Trophoblast cell (in vitro differentiated cells and primary cell): ENCODE measurements at places on chromosomes 3 and 15.

- H3K36me3 ChIP-seq = no peaks in the 10 kb centered on the region
- H3K4me3 ChIP-seq = no peak overlapping the region
- H3K27ac ChIP-seq = no peak overlapping the region
- no peaks in the 10 kb centered on the region for H3K27me3 ChIP-seq
- no peak for DNase-seq
Observed at GRCh38 chr3:184666442-184666841, 45.4 kb downstream of the MAGEF1 start.

DNA sequence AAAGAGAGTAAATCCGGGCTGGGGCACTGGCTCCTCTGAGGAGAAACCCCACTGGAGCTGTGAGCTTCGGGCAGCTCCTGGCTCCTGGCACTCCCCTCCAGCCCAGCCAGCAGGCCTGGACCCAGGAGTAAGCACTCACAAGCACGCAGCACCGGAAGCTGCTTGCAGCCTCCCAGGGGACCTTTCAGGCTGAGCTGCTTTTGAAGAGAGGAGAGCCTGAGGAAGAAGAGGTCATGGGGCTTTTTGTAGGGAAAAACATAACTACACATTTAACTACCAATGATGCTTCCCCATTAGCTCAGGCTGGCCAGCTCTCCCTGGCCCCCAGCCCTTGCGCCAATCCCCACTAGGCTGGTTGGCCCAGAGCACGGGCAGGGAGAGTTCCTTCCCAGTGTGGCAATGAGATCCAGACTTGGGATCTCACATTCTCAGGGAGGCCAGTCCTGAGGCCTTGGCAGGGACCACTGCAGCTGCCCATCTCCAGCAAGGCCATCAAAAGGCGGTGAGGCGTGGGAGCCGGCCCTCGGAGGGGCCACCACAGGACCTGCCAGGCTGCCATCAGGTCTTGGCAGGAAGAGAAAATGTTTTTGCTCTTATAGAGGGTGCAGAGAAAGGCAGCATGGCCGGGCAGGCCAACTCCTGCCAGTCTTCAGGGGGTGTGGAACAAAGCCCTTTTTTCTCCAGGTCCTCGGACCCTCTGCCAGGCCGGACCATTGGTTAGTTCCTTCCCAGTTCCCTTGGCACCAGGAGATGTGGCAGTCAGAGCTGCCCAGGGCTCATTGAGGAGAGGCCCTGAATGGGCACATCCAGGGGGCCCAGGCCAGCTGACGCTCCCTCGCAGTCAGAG lies 41.5 kb upstream of the MFGE8 start:
- H3K27ac ChIP-seq = no peak overlapping the region
- no peaks in the 10 kb centered on the region for H3K36me3 ChIP-seq
- H3K4me3 ChIP-seq = no peak overlapping the region
- DNase-seq = no peak
- no peaks in the 10 kb centered on the region for H3K27me3 ChIP-seq

DNA sequence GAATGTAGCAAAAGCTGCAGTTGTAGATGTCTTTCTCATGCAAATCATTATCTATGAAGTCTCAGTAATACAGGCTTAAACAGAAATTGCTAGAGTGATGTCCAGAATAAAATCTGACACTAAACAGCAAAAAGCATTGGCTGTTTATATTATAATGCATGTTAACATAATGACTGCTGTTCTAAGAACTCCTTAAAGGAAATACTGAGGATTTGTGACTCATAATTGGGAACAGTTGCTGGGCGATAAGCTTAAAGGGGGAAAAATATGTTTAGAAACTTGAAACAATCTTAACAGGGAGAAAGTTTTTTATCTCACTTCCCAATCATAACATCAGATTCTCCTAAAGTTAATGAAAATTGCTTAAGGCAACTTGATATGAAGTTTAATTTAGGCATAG lies 17.5 kb downstream of the TIPARP start:
- no peak overlapping the region for H3K4me3 ChIP-seq
- no peaks in the 10 kb centered on the region for H3K27me3 ChIP-seq
- DNase-seq = no peak
- H3K27ac ChIP-seq = no peak overlapping the region
- H3K36me3 ChIP-seq = peaks cover 3% of the 10 kb centered on the region

- H3K36me3 ChIP-seq = no peaks in the 10 kb centered on the region
- H3K4me3 ChIP-seq = no peak overlapping the region
- H3K27ac ChIP-seq = no peak overlapping the region
Observed at GRCh38 chr3:14511623-14512280, 28.4 kb downstream of the GRIP2 start.

GRCh38 chr3:178987745-178988144 lies 83.9 kb downstream of the ZMAT3 start:
- no peaks in the 10 kb centered on the region for H3K4me1 ChIP-seq
- no peaks in the 10 kb centered on the region for H3K36me3 ChIP-seq
- DNase-seq = no peak
- no peak overlapping the region for H3K4me3 ChIP-seq
- no peak overlapping the region for H3K27ac ChIP-seq

DNA sequence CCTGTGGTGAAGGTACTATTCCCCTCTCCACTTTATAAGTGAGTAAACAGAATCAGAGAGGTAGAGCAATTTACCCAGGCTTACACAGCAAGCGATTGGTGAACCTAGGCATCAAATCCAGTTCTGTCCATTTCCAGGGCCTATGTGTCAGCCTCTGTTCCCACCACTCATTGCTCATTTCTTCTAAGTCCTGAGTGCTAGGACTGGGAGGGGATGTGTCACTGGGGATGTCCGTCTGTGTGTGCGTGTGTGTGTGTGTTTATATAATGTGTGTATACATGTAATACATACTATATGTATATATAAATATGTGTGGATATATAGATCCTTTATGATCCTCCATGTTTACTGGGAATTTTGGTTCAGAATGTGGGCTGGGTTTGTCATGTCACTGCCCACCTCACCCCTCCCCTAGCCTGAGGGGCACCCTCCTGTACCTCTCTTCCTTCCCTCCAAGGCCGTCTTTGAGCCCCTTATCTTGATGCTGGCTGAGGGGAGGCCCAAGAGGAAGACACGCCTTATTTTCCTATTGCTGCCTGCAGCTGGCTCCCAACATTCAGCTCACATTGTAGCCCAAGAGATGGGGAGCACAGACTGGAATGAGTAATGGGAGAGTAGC lies 2.1 kb downstream of the TMEM43 start:
- no peak for DNase-seq
- peaks cover 17% of the 10 kb centered on the region for H3K4me1 ChIP-seq
- no peaks in the 10 kb centered on the region for H3K27me3 ChIP-seq
- peaks cover 24% of the 10 kb centered on the region for H3K36me3 ChIP-seq

DNA sequence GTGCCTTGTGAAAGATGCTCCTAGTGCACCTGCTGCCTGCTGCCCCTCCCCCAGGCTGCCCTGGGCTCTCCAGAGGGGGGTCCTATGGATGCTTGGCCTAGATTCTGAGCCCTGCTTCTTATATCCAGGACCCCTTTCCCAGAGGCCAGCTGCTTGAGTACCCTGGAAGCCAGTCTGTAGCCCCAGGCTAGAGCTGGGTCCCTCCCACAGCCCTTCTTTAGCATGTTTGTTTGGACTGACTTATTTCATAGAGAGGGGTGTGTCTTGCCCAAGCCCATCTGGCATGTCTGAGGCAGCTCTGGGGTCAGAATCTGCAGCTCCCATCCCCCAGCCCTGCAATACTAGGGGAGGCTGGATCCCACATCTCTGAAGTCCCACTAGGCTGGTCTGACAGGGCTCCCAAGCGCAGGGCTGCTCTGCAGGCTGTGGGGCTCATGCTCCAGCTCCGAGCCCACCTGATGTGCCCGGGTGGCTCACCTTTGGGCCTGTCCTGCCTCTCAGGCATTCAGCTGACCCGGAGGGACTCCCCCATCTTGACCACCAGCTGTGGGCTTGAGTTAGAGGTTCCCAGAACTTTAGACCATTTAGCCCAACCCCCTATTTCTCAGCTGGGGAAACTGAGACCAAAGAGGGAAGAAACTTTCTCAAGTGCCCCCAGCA lies 3.1 kb downstream of the CHRNB4 start:
- peaks cover 5% of the 10 kb centered on the region for H3K4me1 ChIP-seq
- H3K27me3 ChIP-seq = peaks cover 8% of the 10 kb centered on the region
- no peak for DNase-seq
- H3K36me3 ChIP-seq = no peaks in the 10 kb centered on the region
- H3K4me3 ChIP-seq = no peak overlapping the region

DNA sequence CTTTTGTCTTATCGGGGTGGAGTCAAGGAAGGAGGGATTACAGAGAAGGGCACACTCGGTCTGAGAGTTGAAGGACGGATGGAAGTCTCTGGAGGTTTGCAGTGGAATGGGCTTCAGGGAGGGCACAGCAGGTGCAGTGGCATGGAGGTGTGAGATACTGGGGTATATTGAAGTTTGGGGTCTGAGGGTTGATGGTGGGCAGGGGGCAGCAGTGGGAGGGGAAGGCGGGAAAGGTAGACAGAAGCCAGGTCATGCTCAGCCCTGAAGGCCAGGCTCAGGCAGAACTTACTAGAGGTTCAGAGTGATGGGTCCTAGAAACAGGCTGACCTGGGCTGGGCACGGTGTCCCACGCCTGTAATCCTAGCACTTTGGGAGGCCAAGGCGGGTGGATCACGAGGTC lies 52.7 kb downstream of the HRH1 start:
- peaks cover 3% of the 10 kb centered on the region for H3K4me1 ChIP-seq
- no peak for DNase-seq
- no peaks in the 10 kb centered on the region for H3K36me3 ChIP-seq
- H3K27me3 ChIP-seq = no peaks in the 10 kb centered on the region
- H3K27ac ChIP-seq = no peak overlapping the region

DNA sequence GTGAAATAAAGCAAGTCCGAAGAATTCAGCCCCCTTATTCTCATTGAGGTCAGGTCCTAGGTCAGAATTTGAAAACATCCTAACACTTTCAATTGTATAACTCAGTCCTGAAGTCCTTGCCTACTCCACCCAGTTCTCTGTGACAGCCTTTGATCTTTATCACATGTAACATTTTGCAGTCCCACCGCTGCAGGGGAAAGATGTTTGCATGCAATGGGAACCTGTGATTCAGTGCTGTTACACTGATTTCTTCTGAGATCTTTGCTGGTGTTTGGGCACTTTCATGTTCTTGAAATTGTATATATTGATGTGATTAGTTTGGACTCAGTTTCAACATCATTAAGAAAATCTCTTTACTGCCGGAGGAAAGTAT lies 18.0 kb upstream of the SECISBP2L start:
- H3K4me1 ChIP-seq = peaks cover 39% of the 10 kb centered on the region
- no peaks in the 10 kb centered on the region for H3K36me3 ChIP-seq
- no peak for DNase-seq
- peak overlapping the region; percentile 71 for H3K27ac ChIP-seq
- no peaks in the 10 kb centered on the region for H3K27me3 ChIP-seq

DNA sequence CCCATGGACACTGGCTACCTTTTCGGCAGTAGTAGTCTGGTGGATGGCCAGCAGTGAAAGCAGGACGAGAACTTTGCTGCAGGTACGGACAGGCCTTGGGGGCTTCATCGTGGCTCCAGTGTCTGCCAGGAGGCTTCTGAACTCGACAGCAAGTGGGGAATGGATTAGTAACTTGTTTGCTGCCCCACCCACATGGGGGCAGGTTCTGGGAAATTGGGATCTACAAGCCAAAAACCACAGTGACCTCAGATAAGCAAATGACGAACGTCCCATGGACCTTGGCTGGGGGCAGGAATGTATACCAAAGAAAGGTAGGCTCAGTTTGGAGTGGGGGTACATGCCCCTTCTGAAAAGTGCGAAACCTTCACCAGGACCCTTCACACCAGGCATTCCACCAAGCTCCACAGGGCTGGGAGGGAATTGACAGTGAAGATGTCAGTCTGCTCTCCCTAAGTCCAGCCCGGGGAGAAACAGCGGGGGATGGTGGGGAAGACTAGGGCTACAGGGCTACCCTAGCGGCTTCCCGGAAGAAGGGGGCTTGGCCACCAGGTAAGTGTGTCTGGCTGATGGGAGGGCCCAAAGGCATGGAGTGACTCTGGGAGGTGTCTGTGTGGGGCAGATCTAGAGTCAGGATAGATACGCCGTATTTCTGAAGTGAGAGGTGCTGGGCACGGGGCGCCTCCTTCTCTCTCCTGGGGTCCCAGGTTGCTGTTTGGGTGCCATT lies at the start of gene ITIH4:
ITIH4 (minus strand) TSS at position 138 of the 724 bp plus-strand sequence; CDS start at position 108, 30 bp downstream.
- no peaks in the 10 kb centered on the region for H3K4me1 ChIP-seq
- no peak within 1 kb of the TSS for H3K4me3 ChIP-seq
- no peaks in the 10 kb centered on the region for H3K27me3 ChIP-seq
- no peak within 1 kb of the TSS for H3K27ac ChIP-seq
- no peaks in the 10 kb centered on the region for H3K36me3 ChIP-seq
- no peak for DNase-seq
